ENCODE measurements at places on chromosomes 2 and 18. TPM values are rescaled to one million over a fixed set of nuclear protein-coding genes. Genes with fewer than 3 reads are reported as not detected.

The ABHD1 gene
- 0.21 TPM for total RNA-seq

The ABCG5 gene
- not detected for total RNA-seq

The GMPPA gene
- 36.5 TPM for total RNA-seq

The MDH1 gene
- 169 TPM for total RNA-seq

The REG3A gene
- total RNA-seq = not detected

The IL36RN gene
- not detected for total RNA-seq

The ARHGAP25 gene
- total RNA-seq = 126 TPM

The ALLC gene
- not detected for total RNA-seq

The E2F6 gene
- 11.8 TPM for total RNA-seq

The NEU2 gene
- total RNA-seq = not detected

The RBFA gene
- 28.6 TPM for total RNA-seq

The STPG4 gene
- 0.40 TPM for total RNA-seq
